Ascending aorta (tissue), 2 donors: ENCODE measurements at places on chromosomes 2 and 18.

GRCh38 chr2:241618296-241618805, 18.6 kb downstream of the THAP4 start:
- DNase-seq, result no peak

DNA sequence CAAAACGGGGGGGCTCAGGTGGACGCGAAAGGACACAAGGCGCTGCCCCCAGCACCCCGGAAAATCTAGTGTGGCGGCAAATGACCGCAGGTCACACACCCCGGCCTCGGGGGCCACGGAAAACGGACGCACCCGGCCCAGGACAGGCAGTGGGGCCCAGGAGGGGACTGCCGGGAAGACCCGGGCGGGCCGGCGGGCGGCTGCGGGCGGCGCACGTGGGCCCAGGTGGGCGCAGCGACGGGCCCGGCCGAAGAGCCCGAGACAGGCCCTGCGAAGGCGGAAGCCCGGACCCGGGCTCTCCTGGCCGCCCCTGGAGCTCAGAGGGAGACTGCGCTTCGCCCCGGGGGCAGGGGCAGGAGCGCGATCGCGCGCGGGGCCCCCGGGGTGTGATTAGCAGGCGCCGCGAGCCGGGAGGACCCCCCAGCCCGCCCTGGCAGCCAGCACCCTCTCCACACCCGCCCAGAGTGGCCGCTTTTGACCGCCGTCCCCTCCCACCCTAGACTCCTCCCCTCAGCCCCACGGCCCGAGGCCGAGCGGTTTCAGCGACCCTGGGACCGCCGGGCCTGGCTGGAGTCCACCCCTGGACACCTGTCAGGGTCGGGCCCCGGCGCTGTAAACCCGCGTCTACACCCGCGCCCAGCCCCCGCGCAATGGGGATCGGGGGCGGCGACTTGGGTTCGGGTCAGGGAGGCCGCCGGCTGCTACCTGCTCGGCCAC, 773 bp downstream of the MBP start:
- no peak for DNase-seq

GRCh38 chr18:57807336-57808117, 4.4 kb upstream of the ATP8B1 start:
- no peak for DNase-seq

- DNase-seq, result no peak
Observed at GRCh38 chr2:3447789-3448317, 68.4 kb downstream of the TRAPPC12 start.

DNA sequence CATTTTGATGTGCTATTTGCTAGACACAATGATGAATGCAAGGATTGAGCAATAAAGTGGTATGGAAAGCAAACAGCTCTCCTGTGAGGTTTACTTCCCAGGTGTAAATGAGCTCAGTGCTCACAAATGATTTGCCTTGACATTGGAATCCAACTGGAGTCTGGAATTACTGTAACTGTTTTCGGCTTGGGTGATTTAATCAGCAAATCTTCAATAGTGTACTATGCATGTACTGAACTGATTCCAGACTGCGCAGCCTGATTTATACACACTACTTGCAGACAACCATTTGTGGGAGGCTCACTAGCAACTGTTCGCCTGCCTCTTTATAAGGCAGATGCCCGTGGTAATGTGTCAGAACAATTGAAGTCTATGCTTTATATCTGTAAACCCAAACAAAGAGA, 27.9 kb upstream of the SOX11 start:
- DNase-seq, result no peak

DNA sequence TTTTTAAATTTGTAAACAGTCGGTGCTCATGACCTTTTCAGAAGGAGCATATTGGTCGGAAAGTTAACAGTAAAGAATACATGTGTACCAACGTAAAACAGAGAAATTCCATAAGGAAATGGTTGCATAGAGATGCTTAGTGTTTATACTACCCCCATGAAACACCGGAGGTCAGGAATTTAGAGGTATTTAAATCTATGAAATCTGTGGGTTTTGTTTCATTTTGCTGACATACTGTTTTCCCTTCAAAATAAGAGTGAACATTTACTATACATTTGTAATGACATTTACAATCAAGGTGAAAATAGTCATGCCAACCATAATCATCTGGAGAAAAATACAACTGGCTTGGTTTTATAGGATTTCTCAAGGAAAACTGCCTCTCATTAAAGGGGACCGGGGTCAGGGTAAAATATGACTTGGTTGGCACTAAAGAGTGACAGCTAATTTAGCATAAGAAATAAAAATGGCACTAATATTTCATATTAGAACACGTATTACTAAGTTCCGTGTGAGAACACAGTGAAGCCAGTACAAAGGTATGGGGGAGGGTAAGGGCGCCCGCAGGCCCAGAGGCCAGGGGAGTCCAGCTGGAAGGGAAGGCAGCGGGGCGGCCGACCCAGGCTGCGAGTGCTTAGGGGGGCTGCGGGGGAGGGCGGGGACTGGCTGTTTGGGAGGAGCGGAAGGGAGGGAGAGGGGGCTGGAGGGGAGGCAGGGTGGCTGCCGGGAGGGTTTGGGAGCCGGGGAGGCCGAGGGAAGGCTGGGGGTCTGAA, 1.1 kb upstream of the RNU4ATAC start:
- no peak for DNase-seq

DNA sequence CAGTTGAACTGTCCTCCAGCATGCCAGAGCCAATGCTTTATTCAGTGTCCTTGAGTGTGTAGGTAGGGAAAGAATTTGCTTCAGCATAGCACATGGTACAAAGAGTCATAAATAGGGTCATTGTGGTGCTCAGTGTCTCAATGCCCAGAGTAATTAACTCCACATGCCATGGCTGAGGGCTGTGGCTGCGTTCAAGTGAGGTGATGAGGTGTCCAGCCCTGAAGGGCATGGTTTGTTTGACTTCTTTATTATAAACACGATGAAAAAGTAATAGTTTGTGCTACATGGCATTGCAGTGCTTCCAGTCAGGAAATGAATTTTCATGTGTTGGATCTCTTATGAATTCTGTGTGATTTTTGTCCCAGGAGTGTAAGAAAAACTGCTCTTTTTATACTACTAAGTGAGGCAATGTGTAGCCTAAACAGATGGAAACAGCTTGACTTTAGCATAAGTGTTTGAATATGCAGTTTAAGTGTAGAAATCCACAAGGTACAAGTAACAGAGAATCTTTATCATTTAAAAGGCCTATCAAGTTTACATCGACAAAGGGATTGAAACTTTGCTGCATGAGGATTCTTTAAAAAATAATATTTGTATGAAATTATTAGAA, 507.9 kb upstream of the CDH2 start:
- DNase-seq, result no peak

- DNase-seq, result no peak
Observed at GRCh38 chr2:97005353-97005752, 19.0 kb upstream of the FAM178B start.

GRCh38 chr18:25289001-25289631, 62.9 kb downstream of the ZNF521 start:
- no peak for DNase-seq

GRCh38 chr18:23542461-23542860, 39.1 kb downstream of the RMC1 start:
- no peak for DNase-seq

GRCh38 chr2:135862718-135863117, 13.5 kb downstream of the MCM6 start:
- DNase-seq, result no peak

GRCh38 chr2:156532989-156533388, 96.8 kb downstream of the GPD2 start:
- DNase-seq, result no peak

DNA sequence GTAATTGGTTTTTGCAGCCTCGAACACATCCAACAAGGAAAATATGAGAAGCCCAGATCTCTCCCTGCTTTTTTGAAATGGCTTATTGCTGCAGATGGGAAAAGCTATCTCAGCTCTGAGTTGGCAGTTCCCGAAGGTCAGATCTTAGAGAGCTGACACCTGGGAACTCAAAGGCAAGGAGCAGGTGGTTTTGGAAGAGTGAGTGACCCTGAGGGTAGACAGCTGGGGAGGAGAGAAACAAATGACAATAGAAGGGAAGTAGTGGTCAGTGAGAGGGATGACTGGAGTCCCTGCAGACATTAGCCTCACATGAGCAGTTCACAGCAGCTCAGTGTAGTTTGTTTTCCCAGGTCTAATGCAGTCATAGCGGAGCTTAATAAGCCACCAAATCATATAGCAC, 317.9 kb downstream of the STK39 start:
- no peak for DNase-seq

DNA sequence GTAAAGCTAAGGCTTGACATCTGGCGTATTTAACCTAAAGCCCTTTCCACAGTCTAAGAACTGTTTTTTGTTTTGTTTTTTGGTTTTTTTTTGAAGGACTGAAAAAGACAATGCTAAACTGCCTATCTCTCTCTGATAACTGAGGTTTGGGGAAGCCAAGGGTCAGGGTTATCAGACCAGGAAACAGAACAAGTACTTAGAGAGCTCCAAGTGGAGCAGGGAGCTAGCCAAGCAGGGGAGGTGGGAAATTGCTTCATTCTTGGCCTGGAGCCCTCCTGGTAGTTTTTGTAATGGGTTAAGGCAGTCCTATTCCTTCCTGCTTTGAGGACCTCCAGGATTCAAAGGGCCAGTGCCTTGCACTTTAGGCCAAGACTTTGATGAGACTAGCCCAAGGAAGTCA, 154.3 kb upstream of the LTBP1 start:
- DNase-seq, result no peak

DNA sequence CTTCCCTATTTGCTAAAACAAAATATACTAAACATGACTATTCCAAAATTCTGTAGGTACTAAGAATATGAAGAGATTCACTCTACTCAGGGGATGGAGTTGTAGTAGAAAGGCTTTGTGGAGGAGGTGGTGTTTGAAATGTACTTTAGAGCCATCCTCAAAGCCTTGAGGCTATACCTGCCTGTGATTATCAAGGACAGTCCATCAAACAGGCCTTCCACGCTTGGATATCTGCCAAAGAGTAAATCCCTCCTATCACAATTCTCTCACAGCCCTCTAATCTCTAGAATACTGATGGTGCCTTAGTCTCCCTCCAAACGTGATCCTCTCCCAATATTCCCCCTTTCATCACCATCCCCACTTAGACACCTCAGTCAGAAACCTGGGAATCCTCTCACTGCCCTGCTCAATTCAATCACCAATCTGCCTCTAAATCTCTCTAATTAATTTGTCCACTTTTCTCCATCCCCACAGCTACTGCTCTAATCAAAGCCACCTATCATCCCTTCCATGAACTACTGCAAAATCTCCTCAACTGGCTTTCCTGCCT, 13.1 kb downstream of the SOS1 start:
- DNase-seq, result no peak

DNA sequence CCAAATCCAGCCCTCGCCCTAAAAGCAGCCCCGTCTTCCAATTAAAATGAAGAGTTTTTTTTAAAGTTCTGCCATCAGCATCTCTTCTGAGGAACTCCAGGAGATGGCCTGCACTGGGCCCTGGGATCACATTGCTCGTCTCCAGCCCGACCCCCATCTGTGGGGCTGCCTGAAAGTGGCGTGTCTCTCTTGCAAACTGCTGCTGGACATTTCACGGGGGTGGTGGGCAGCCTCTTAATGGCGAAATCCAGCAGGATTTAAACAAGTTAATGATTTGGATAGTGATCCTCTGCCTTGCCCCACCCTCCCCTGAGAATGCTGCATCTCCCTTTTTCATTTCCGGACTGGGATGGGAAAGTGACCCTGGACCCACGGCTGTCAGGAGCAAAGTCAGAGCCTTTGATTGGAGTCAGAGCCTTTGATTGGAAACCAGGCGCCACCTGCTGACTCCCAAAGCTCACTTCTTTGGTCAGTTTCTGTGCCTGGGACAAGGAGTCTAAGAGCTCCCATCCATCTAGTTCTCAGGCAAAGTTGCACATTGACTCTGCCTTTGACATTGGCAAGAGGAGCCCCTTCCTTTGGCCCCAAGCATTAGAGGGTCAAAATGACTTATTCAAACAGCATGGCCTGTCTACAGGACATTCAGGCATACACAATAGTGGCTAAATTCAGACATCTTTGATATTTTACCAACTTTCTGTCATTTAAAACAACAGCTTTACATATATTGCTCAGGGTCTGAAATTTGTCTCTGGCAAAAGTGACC, 155.2 kb downstream of the SH3BP4 start:
- peak; percentile 79 for DNase-seq

- no peak for DNase-seq
Observed at GRCh38 chr2:20744366-20745335, 77.7 kb downstream of the GDF7 start.

DNA sequence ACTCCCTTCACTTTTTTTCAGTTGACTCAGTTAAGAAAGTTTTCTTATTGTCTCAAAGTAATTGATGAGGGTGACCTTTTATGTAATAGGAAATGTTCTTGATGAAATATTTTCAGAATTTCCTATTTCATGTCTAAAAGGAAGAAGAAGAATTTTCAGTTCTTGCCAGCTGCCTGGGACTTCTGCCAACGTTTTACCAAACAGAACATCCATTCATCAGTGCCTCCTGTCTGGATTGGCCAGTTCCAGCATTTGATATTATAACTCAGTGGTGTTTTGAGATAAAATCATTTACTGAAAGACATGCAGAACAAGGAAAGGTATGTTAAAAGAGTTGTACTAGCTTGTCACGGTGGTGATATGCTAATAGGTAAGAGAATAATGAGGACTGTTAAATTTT, 104.7 kb upstream of the MYO3B start:
- DNase-seq, result no peak

GRCh38 chr2:143572421-143572820, 443.2 kb downstream of the ARHGAP15 start:
- DNase-seq, result no peak

DNA sequence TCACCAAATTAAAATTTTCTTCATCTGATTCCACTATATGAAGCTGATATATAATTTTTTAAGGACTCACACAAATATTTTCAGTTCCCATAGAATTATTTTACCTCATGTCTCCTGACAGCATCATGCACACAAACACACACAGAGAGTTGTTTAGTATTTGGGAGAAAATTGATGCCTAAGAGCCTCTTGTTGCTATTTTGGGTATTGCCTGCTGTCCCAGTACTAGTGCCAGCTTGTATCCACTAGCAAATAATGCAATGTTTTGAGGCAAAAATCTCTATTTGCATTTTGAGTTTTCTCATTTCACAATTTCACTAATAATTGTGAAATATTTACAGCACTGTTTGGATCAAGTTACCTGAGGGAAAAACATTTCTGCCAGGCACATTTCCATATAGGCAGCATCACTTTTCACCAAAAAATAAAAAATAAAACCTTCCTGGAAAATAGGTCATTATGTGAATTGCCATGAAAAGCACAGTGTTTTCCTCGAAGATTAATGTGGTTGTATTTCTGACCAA, 328.2 kb downstream of the KCNJ3 start:
- no peak for DNase-seq

DNA sequence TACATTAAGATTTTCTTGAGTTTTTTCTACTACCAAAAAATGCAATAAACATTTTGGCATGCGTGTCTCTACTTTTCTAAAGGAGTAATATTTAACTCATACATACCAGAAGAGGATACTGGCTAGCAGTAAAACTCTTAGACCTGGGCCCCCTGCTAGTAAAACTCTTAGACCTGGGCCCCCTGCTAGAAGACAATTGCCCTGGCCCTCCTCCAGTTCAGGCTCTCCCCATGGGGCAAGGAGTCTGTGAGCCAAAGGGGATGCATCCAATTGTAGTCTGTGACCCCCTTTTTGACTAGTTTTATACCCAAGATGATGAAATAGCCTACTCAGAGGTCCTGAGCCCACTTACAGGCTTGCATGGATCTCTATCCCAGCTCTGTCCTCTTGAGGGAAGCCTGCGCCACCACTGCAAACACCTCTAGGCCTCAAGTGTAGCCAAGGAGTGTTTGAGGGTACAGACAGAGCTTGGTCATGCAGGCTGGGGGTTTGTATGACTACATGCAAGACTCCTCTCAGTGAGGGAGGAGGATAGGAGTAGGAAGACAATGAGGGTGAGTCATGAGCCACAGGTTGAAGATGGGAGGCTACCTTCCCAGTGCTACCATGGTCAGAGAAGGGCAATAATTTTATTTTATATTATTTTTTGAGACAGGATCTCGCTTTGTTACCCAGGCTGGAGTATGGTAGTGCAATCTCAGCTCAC, 45.2 kb upstream of the PGAP1 start:
- no peak for DNase-seq
